ENCODE measurements at places on chromosomes 5 and 9.
A peak's percentile ranks its signal among the peaks of the same experiment; 100 is the strongest.

DNA sequence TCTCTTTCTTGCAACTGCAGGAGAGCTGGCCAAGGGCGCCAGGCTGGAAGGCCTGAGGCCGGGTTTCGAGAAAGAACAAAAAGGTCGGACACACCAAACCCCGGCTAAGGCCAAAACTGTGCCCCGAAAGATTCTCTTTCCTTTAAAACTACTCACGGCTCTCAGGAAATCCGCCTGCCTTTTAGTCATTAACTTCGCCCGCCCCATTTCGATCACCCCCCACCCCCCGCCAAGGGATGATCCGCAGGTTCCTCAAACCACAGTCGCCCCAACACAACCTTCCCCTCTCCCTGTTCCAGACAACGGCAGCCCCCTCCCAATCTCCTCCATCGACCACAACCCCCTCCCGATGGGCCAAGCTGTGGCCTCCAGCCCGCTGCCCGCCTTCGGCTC lies 536 bp downstream of the FEM1C start:
- DNase-seq: no peak

GRCh38 chr5:181043285-181044092 lies 3.4 kb downstream of the BTNL9 start:
- DNase-seq: no peak

GRCh38 chr5:35904443-35905132 lies 33.8 kb downstream of the CAPSL start:
- no peak for DNase-seq

DNA sequence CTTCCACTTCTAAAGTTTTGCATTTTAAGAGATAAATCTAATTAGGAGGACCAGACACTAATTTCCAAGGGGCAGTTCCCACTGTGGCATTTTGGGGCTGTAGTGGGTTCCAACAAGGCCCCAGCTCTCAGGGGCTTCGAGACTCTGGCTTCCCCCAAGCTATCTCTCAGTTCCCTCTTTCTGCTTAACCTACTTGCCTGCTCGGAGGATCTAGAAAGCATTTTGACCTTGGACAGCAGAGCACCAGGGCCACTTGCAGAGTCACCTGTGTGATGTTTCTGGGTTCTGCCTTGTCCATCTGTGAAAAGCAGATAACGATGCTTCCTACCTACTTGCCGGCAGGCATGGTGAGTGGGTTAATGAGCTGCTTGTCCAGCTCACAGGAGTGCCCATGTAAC lies 175.4 kb downstream of the MED10 start:
- no peak for DNase-seq

DNA sequence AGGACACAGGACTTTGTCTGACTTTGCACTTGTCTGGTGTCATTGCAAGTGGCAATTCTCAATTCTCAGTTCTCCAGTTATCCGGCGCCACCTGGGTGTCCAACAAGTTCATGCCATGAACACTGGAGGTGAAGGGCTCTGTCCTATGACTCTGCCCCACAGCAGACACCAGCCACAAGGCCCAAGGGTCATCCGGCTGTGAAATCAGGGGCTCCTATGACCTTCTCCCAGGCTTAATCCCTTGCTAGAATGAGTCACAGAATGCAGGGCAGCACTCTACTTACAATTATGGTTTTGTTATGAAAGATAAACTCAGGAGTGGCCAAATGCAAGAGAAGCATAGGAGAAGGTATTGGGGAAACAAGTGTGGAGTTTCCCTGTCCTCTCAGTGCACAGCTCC lies 392.0 kb downstream of the GADD45G start:
- DNase-seq: no peak

GRCh38 chr9:112194969-112195431 lies 19.9 kb upstream of the SUSD1 start:
- peak; percentile 46 for DNase-seq

GRCh38 chr9:132854832-132855231 lies 23.3 kb downstream of the AK8 start:
- no peak for DNase-seq

DNA sequence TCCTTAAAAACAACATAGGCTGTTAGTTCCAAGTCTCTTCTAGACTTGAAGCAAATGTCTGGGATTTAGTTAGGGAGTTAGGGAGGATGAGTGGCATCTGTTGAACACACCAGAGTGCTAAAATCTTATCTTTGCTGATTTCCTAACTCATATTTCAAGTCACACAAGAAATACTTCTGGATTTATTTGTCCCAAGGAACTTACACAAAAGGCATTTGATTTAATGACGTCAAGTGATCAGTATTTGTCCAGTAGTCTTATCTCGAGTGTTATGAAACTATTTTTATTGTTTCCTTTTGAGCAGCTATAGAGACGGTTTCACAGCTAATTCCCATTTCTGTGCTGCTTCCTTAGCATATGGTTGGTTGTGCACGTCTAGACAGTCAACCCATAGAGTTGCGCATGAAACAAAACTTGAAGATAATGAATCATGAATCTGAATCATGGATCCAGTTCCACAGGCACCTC lies 140.5 kb upstream of the TUT7 start:
- peak; percentile 49 for DNase-seq

- peak; percentile 85 for DNase-seq
These were observed 37.1 kb upstream of the RAPGEF6 start for GRCh38 chr5:131671994-131672655.

- DNase-seq: no peak
These were observed 354.0 kb downstream of the PRR16 start for GRCh38 chr5:120818128-120818527.

DNA sequence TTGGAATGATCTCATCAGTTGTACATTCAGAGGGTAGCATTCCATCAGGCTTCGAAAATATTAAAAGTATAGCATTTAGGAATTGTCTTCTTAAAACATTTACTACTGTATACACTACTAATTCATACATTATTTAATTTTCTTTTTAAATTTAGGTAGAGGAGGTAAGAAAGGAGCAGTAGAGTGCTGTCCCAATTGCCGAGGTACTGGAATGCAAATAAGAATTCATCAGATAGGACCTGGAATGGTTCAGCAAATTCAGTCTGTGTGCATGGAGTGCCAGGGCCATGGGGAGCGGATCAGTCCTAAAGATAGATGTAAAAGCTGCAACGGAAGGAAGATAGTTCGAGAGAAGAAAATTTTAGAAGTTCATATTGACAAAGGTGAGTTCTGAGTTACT lies 5.2 kb downstream of the DNAJA1 start:
- DNase-seq: no peak

DNA sequence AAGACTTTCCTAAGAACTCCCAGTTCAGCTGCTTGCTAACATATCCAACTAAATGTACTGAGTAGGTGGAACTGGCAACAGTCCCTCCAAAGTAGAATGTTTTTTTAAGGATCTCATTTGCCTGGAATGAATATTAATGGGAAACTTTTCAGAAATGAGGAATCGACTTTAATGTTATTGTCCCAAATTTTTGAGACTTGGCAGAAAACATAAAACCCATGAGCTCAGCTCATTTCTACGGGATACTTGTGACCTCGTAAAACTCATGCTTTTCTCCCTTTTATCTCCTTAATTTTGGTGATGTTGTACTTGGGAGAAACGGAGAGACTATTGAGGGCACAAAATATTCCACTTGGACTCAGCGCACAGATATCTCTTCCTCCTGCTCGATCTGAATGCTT lies 296.8 kb downstream of the EBF1 start:
- peak; percentile 98 for DNase-seq

DNA sequence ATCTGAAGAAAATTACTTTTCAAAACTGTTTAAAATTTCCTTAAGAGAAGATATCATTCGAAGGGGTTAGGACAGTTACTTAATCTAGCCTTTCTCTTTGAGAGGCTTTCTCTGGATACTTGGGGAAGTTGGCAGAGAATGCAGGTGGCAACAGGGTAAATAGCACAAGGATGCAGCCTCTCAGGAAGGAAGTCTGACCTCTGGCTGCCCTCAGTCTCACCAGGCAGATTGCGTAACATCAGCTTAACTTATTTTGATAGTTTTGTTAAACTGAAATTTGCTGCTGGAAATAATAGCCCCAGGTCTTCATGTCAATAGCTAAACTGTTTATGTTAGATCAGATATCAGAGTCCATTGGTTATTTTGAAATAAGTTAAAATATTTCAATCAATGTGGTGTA lies 20.4 kb downstream of the CCDC192 start:
- peak; percentile 65 for DNase-seq

GRCh38 chr5:15254607-15255006 lies 245.4 kb upstream of the FBXL7 start:
- no peak for DNase-seq

GRCh38 chr9:135400496-135400895 lies 79.1 kb upstream of the PPP1R26 start:
- no peak for DNase-seq

DNA sequence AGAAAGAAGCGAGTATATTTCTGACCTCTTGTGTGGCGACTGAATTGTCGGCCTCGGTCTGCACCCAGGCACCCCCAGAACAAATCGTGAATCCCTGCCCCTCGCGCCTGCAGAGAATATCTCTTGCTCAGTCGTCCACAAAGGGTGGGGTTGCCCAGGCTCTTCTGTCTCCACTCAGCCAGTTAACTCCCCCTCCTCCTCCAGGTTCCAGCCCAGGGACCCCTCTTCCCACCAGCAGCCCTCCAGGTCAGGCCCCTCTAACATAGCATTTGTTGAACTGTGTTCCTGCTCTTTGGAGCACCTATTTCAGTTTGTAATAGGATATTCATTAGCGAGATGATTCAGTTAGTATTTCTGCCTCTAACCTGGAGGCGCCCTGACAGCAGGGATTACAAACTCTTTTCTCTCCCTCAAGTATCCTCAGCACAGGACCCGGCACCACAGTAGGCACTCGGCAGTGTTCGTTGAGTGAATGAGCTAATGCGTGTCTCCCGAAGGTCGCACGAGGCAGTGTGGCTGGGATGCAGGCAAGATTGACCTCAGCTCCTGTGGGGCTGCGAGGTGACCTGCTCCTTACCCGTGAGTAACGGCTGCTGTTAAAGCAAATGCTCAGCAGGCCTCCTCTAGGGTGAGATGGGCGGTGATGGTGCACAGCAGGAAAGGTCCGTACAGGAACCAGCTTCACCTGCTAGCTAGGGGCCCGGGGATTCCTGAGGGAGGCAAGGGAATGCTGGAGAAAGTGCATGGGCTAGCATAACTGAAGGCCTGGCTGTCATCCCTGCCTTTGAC lies 25.8 kb downstream of the ZBTB34 start:
- DNase-seq: no peak

DNA sequence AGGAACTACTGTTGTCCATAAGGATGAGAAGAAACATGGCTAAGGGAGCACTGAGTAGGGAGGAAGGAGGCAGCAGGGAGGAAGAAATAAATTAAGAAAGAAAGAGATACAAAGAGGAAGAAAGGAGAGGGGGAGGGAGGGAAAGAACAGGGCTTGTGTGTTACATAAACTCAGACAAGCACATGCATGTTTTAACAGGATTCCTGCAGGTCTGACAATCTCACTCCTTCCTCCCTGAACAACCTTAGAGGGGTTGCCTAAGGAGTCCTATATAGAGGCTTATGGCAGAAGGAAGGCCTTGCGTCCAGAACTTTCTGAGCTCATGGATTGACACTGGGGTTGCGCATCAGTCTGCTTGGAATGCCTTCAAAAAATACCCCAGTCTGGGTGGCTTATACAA lies 4.2 kb upstream of the KCNIP1 start:
- no peak for DNase-seq

DNA sequence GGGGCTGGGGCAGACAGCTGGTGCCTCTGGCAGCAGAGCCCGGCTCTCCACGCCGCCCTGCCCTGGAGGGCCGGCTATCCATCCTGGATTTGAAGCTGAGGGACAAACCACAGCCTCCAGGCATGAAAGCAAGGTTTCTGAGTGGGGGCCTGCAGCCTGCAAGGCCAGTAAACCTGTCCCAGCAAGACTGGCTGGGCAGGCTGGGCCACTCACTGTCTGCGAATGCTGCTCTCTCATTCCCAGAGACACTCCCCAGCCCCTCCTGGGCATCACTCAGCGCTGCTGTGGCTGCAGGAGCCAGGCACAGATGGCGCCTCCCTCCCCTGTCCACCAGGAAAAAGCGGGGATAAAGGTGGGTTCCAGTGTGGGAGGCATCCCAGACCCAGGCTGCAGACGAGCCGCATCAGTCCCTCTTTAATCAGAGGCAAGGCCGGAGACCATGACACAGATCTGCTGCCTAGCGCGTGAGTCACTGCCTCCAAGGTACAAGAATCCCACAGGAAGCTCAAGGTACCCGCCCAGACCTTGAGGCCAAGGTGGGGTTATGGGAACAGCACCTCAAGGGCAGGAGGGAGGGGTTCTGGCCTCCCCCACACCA lies 118.0 kb downstream of the VAV2 start:
- no peak for DNase-seq

DNA sequence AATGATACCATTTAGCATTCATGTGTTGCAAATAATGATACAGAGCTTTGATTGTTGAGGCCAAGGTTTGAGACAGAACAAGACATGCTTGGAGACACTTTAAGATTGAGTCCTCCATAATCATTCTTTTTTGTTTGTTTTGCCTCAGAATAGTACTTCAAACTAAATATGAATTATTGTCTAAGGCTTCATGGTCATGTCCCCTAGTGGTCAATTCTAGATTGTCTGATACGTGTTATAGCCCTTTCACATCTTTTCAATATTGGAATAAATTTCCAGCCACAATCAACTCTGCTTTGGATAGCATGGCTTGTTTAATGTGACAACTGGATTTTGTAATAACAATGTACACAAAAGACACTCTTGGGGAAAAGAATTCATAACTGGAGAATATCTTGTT lies 64.2 kb downstream of the PRLR start:
- DNase-seq: no peak

DNA sequence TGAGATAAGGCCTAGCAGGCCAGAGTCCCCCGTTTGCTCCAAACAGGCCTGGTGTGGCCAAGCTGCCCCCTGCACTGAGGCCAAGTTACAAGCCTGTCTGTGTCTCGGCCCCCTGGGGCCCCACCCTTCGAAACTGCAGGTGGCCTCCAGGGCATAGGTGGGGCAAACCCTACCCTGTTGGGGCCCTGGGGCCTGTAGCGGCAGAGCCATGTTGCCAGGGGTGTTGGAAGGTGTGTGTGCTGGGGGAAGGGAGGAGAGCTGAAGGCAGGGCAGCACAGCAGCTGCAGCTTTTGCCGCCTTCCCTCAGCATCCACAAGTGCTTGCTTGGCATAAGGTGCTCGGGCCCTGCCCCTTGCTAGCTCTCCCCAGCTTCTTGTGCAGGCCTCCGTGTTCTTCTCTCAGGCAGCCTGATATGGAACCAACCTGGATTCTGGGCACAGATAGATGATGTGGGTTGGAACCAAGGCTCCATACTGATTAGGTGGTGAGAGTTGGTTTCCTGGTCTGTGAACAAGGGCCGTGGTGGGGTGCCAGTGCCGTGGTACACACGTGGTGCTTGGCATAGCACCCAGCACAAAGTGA lies 12.7 kb downstream of the IRF1 start:
- no peak for DNase-seq

- no peak for DNase-seq
These were observed 215.3 kb upstream of the EDIL3 start for GRCh38 chr5:84599964-84600363.

DNA sequence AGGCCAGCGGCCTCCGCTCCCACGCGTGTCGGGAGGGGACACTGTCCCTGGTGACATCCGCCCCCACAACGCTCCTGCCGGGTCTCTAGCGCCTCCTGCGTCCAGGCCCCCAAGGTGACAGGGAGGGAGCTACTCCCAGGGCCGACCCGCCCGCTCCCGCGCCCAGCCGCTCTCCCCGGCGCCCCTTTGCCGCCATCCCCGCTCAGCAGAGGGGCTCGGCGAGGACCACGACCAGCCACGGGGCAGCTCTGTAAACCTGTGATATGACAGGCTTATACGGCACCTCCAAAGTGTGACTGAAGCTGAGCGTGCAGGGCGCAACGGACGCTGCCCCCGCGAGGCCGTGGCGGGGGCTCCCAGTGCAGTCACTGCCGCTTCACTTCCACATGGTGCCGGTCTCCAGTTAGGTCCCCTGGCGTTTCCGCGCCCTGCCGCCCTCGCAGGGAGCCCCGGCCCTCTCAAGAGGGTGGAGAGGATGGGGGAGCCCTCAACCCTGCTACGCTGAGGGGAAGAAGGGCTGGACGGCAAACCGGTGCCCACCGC lies 978 bp upstream of the ADCY2 start:
- DNase-seq: no peak
